ENCODE measurements at places on chromosomes 12 and 14.

DNA sequence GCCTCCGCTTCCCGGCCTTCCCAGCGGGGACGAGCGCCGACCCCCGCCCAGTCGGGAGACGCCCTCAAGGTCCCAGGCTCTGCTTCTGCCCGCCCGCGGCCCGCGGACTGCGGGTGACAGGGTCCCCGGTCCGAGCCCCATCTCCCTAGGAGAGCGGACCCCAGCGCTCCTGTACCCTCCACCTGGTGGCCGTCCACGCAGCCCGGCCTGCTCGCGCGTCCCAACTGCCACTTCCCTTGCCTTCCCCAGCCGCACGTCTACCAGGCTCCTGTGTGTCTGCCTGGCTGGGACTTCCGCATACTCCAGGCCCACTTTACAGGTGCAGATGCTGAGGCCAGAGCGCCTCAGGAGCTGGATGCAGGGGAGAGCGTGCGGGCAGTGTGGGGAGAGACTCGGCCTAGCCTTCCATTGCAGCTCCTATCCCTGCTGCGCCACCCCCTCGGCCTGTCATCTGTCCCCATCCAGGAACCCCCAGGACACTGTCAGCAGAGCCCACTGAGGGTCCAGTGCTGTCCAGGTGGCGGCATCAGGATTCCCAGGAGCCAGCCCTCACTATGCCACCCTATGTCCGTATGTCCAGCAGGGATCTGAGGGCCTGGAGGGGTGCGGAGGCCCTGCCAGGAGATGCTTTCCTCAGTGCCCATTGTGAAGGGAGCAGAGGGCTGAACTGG lies 8.0 kb upstream of the ANKRD9 start:
- no peak for DNase-seq

DNA sequence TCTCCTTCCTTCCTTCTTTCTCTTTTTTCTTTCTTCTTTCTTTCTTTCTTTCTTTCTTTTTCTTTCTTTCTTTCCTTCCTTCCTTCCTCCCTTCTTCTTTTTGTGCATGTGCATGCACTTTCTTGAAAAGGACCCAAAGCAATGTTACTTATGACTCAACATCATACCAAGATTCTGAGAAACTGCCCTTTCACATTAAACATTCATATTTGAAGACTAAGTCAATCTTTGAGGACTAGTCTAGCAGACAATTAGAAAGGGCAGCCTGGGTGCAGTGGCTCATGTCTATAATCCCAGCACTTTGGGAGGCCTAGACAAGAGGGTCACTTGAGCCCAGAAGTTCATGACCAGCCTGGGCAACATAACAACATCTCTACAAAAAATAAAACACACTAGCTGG lies 212.8 kb upstream of the KITLG start:
- DNase-seq: no peak

- DNase-seq: no peak
These were observed 80.8 kb downstream of the CRACR2A start for GRCh38 chr12:3672113-3672509.

GRCh38 chr12:125351788-125352187 lies 286.6 kb downstream of the AACS start:
- no peak for DNase-seq
